Spinal cord (tissue), 10 donors: ENCODE measurements at places on chromosomes 6 and 20. TPM values are rescaled to one million over a fixed set of nuclear protein-coding genes. Genes with fewer than 3 reads are reported as not detected.
A peak's percentile ranks its signal among the peaks of the same experiment; 100 is the strongest.

GRCh38 chr6:154502553-154502952 is 7.9 kb downstream of the CNKSR3 start:
- no peaks in the 10 kb centered on the region for H3K36me3 ChIP-seq
- DNase-seq: no peak
- no peak overlapping the region for H3K4me3 ChIP-seq
- H3K4me1 ChIP-seq: no peaks in the 10 kb centered on the region
- no peak overlapping the region for H3K27ac ChIP-seq

- peaks cover 9% of the 10 kb centered on the region for H3K36me3 ChIP-seq
- no peaks in the 10 kb centered on the region for H3K4me1 ChIP-seq
- no peaks in the 10 kb centered on the region for H3K27me3 ChIP-seq
- H3K27ac ChIP-seq: no peak overlapping the region
- H3K4me3 ChIP-seq: no peak overlapping the region
Measured at GRCh38 chr6:135465307-135465706, 32.2 kb downstream of the AHI1 start.

- H3K27me3 ChIP-seq: peaks cover 8% of the 10 kb centered on the region
- peaks cover 13% of the 10 kb centered on the region for H3K4me1 ChIP-seq
- no peak overlapping the region for H3K27ac ChIP-seq
- DNase-seq: no peak
Measured at GRCh38 chr20:47949230-47949629, 163.9 kb upstream of the SULF2 start.

- H3K4me3 ChIP-seq: no peak overlapping the region
- no peak overlapping the region for H3K27ac ChIP-seq
- H3K27me3 ChIP-seq: no peaks in the 10 kb centered on the region
- H3K36me3 ChIP-seq: no peaks in the 10 kb centered on the region
- no peak for DNase-seq
- H3K4me1 ChIP-seq: no peaks in the 10 kb centered on the region
Measured at GRCh38 chr6:19210849-19211590, 626.1 kb upstream of the ID4 start.

GRCh38 chr20:41340327-41341055 is at the start of gene LPIN3:
TSS of gene LPIN3 (plus strand) at chr20:41340821. CDS start at chr20:41345804, 4,983 bp downstream.
- H3K4me3 ChIP-seq: peak within 1 kb of the TSS; percentile 26
- H3K36me3 ChIP-seq: no peaks in the 10 kb centered on the region
- H3K4me1 ChIP-seq: peaks cover 24% of the 10 kb centered on the region
- peak; percentile 55 for DNase-seq

Gene HLA-DOA
- 5.8 TPM for total RNA-seq

Gene LIME1
- 9.8 TPM for total RNA-seq

Gene DEFB124
- not detected for total RNA-seq
